ENCODE measurements at places on chromosomes 7 and 10.

GRCh38 chr7:54859545-54859944 lies 100.5 kb upstream of the SEC61G start:
- DNase-seq = no peak

DNA sequence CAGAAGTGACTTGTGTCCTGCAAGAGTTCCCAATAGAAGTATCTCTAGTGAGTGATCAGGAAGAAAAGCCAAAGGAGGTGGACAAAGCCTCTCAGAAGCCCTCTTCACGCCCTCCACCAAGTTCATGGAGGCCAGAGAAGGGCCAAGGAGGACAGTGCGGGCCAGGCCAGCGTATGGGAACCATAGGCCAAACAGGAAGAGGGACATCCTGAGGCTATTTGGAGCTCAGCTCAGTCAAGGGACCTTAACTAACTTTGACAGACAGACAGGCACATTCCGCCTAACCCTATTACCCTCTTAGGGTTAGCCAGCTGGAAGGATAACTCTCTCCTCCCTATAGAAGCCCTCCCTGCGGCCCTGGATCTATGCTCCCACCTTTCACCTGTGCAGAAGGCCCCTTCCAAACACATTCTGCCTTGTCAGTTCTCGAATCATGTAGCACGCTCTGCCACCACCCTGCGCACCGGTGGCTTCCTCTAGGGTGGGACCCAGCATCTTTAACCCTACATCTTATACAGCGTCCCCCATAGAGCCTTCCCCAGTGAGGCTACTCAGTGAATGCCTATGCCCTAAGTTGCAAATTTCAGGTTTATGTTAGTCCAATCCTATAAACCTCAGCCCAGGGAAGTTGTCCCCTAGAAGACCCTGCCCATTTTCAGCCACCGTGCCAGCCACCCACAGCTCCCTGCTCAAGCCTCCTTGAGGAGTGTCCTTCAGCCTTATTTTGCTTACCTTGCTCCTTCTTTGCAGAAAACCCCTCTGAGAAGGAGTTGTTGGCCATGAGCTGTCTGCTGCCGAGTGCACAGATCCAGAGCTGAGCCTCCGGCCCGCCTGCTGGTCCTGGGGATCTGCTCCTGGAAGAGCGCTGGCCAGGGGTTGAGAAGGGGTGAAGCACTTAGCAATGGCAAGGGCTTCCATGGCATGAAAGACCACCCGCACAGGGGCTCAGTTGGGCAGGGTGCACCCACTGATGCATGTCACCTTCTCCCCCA lies 36.9 kb downstream of the FRMPD2 start:
- no peak for DNase-seq

DNA sequence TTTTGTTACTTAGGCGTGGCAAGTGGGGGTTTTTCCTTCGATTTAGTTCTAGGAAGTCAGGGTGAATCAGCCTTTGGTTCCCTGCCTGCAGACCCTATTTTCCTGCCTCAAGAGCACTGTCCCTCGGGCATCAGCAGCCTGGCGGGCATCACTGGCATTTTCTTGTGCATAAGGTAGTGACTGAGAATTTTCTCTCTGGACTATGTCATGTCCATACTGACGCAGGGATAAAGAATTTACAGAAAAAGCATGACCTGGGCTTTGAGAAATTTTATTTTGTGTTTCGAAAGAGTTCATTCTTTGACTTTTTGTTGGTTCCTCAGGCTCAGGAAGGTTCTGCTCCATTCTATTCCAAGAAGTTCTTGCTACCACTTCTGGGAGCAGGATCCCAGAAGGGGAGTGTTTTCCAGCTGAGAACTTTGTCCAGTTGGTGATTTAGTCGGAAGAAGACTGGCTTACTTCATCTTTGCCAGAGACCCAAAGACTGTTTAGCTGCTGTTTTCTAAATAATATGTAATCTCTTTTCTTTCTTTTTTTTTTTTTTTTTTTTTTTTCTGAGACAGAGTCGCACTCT lies 213.9 kb upstream of the SH2B2 start:
- DNase-seq = no peak

GRCh38 chr10:87847550-87847949 lies 15.8 kb downstream of the KLLN start:
- peak; percentile 42 for DNase-seq

DNA sequence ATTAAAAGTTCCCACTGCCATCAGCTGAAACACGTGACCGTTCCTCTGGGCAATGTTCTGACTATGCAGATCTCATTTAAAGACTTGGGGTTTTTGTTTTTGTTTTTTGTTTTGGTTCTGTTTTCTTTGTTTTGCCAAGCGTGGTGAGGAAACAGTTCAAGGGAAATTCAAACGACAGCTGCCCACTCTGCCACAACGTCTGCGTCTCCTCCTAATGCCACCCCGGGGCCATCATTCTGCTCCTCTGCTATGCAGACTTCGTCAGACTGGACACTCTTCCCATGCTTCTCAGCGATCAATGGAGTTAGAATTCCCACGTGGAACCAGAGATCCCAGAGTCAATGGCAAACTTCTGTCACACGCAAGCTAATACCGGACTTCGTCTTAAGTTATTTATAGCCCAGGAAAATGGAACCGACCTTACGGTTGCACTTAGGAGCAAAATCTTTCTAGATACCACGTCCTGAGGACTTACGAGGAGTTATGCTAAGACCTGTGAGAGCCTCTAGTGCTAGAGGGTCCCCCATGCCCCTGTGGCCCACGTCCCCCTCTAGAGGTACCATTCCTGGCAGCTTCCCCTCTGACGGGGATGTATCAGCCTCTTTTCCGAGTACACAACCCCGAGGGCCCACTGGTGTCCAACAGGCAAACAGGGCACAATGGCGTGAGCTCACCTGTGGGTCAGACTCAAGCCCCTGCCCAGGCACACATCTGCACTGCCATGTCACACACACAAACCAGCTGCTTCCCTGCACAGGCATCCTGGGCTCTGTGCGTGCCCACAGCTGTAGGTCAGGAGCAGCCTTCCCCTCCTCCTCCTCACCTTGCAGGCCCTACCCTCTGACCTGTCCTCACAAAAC lies 24.4 kb downstream of the EBF3 start:
- no peak for DNase-seq

DNA sequence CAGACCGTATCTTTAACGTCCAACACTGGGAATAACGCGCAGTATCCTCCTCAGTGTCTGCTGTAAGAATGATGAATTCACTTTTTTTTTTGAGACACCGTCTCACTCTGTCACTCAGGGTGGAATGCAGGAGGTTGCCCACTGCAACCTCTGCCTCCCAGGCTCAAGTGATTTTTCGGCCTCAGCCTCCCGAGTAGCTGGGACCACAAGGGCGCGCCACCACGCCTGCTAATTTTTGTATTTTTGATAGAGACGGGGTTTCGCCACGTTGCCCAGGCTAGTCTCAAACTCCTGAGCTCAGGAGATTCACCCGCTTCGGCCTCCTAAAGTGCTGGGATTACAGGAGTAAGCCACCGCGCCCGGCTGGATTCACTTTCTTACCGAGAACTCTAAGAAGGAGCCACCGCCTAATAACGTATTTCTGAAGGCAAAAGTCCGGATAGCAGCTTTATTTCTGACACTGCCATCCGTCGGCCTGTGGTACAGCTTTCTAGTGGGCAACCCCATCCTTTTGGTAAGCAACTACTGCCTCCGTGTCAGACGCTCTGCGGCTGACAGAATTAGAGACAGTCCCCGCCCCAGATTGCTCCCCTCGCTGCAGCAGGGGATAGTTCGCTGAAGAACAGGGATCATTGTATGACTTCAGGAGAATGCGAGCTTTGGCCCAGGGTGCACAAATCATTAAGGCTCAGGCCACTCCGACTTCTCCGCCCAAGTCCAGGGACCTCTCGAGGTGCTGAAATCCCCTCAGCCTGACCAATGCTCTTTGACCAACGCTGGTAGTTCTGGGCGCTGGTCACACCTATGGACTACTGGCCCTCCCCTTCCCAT lies 662 bp downstream of the POLR3A start:
- DNase-seq = peak; percentile 67

Measured in iris pigment epithelial cell (primary cell).